ENCODE measurements at places on chromosomes 7 and 10.
A peak's percentile ranks its signal among the peaks of the same experiment; 100 is the strongest.

GRCh38 chr10:117458571-117458970, 83.3 kb upstream of the PDZD8 start:
- no peak for DNase-seq

GRCh38 chr10:128242641-128243040, 116.4 kb upstream of the MKI67 start:
- no peak for DNase-seq

GRCh38 chr10:18906636-18907035, 142.0 kb upstream of the MALRD1 start:
- DNase-seq: no peak

GRCh38 chr10:79386637-79387465, 39.6 kb downstream of the PPIF start:
- peak; percentile 2 for DNase-seq

DNA sequence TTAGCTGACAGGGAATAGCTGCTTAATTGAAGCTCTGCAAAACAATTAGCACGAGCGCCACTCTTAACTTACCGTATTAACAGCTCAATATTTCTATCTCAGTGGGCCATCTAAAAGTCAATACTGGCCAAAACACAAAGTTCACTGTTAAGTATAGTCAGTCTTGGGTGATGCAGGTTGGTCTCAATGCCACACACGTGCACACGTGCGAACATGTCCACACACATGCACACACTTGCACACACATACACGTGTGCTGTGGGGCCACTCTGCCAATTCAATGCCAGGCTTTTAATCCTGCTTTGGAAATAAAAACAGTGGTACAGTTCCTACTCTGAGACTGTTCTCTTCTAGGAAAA, 105.1 kb downstream of the GRB10 start:
- no peak for DNase-seq

DNA sequence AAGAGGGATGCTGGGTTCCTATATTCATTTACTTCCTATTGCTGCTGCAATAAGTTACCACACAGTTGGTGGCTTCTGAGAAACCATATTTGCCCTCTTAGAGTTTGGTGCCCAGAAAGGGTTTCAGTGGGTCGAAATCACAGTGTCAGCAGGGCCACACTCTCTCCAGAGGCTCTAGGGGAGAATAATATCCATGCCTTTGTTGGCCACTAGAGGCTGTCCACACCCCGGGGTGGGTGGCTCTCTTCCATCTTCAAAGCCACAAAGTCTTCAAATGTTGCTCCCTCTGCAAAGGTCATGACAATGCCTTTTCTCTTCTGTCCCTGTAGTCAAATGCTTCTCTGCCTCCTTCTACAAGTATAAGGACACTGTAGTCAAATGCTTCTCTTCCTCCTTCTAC, 989.4 kb downstream of the CCSER2 start:
- no peak for DNase-seq

- no peak for DNase-seq
These were observed 52.3 kb downstream of the SKIDA1 start for GRCh38 chr10:21473135-21473534.

- DNase-seq: no peak
These were observed 40.3 kb downstream of the RGS10 start for GRCh38 chr10:119502209-119502608.

DNA sequence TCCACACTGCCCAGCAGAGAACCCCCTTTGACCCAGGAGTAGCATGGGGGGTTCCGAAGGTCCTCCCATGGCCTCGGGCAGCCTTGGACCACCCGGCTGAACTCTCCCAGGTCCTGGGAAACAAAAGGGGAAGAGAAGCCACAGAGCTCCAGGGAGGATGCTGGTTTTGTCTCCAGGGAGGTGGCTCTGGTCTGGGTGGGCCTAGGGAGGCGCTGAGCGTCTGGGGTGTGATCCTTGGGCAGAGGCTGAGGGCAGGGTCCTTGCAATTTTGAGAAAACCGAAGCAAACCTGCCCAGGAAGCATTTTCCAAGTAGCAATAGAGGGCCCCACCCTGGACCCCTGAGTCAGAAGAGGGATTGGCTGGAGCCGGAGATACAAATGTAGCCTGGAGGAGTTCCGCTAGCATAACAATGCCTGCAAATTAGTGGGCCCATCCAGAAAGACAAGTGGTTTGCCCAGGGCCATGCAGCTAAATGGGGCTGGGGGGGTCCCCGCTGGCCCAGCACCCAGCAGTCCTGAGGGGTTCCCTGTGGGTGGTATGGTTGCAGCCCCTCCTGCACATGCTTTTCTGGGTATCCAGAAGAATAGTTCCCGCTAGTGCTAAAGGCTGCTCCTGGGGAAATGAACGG, 2.0 kb downstream of the UTF1 start:
- DNase-seq: no peak

DNA sequence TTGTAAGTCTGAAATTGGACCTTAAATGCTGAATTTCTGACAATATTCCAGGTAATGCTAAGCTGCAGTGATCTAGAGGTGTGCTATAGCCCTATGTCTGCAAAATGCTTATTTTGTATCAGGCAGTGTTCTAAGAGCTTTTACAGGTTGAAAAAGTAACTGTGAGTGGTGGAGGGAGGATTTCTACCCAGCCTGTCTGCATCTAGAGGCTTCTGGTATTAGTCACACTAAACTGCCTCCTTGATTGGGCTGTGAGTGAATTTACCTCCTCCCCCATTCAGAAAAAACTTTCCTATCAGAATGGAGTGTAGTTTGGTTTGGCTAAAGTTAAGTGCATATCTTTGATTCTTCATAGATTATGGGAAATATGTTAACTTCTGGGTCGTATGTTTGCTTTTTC, 56.8 kb downstream of the BBS9 start:
- DNase-seq: no peak

- no peak for DNase-seq
These were observed 8.8 kb downstream of the ADAP1 start for GRCh38 chr7:945556-946255.

DNA sequence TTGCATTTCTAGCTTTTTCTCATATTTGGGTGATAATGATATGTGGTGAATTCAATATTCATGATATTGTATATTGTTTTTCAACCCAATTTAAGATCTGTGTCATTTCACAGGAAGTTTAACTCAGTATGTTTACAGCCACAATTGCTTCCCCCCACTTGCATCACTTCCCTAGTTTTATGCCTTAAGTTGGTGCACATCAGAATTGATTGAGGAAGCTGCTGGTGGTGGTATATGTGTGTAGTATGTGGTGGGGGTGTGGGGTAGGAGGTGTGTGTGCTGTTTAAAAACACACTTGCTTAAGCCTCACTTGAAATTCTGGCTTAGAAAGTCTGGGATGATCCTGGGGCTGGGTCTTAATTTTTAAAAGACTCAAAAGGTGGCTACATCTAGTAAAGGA, 245.1 kb upstream of the AOAH start:
- DNase-seq: no peak

GRCh38 chr7:20408467-20408826, 77.7 kb downstream of the ITGB8 start:
- DNase-seq: no peak

DNA sequence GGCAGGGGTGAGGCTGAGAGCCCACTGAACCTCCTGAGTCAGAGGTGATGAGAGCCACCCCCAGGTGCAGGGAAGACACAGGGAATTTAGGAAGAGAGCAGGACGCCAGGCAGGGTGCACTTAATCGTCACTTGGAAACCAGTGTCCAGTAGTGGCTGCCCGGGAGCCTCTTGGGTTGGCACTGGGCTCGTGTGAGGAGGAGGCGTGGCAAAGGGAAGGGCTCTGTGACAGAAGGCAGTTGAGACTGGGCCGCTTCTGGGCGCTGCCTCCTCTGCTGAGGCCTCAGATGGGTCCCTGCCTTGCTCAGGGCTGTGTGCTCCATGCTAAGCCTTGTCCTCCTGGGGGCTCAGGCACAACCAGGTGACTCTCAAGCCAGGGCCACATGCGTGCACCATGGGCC, 13.3 kb downstream of the RET start:
- no peak for DNase-seq

DNA sequence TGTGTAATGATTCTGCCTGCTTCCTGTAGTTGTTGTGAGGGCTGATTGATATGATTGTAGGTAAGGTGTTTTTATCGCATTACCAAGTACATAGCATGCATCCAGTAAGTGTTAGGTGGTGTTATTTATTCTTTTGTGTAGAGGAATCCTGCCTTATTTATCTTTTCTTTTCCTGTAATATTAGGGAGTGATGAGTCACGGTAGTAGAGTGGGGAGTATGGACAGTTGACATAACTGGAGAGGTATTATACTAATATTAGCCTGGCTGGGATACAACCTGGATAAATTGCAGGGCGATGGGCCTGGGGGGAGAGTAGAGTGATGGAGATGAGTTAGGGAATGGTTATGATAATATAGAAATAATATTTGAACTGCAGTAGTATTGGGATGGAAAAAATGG, 9.8 kb downstream of the SDK1 start:
- no peak for DNase-seq

DNA sequence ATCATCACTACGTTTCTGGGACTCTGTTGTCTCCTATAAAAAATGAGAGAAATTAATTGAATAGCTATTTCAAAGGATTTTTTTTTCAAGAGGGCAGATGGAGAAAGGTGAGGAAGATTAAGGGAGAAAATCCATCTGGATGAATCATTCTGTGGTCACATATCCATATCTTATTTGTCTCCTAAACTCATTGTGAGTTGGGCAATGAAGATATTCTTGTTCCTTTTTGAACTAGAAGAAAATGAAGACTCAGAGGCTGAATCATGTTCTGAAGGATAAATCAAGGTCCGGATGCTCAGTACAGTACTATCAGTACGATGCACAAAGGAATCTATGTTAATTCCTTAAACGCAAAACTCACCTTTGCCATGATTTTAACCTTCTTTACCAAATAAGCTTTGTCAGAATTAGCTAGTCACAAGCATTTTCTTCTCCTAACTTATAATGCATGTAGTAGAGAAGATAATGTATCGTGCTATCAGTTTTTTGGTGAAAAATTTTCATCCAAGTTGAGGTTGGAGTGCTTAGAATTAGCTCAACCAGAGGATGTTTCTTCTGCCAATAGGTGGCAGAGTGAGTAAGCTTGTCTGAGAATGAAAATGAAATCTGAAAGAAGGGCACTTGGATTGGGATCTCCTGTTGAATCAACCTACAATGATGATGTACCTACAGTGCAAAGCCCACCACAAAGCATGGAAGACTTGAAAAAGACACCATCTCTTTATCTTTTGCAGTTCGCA, 446.9 kb downstream of the KIF20B start:
- no peak for DNase-seq

- DNase-seq: no peak
These were observed 128.2 kb downstream of the AKR1D1 start for GRCh38 chr7:138204285-138204981.

DNA sequence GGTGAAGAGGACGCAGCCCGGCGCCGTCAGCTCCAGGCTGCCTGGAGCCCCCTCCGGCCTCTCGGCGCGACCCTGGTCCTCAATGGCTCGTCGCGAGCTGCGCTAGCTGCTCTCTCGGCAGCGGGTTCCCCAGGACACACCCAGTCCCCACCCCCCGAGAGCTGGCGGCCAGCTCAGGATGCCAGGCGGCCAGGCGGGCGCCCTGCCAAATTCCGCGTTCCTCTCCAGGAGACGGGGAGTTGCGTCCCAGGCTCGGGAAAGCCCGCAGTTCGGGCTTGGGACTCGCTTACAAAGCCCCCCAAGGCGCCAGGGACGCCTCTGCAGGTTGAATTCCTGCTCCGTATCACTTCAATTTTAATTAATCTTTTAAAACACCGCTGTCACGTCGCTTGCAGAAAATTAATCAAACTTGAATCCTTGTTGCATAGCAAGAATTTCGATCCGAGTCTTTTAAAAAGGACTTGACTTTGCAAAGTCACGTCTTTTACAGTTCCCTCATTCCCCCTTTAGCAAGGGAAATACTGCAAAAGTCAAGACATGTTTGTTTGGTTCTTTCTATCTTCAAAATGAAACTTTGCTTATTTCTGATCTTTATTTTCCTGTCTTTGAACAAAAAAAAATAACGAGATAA, 28.2 kb downstream of the SKIDA1 start:
- DNase-seq: peak; percentile 66

DNA sequence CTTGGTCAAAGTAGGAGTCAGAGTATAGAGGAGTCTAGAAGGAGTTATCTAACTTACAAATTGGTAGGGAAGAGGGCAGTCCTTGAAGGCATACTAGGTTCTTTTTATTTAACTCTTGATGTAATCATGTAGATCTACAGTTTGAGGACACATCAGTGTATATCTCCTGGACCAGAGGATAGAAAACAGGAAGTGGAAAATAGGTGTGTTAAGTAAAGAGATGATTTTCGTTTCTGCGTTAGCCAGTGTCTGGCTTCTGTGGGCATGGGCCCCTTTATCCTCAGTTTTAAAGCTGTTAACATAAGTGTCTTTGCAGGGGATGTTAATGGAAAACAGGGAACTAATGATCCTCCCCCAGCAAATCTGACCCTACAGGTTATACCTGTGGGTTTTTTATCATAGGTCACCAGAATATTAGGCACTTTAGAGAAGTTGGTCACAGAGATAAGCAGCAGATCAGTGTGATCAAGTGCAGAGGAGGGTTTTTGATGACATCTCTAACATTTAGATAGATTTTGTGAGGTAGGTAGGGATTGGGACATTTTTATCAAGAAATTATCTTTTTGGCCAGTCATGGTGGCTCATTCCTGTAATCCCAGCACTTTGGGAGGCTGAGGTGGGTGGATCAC, 58.6 kb upstream of the PRSS1 start:
- DNase-seq: no peak

All from thoracic aorta (tissue), 2 donors.